Liver (tissue), 10 donors: ENCODE measurements at places on chromosomes 2 and 18. TPM values are rescaled to one million over a fixed set of nuclear protein-coding genes. Genes with fewer than 3 reads are reported as not detected.

Gene THADA
- 15.8 TPM for total RNA-seq

Gene BOLL
- total RNA-seq = not detected

Gene NPPC
- total RNA-seq = 0.47 TPM

Gene NOSTRIN
- total RNA-seq = 4.1 TPM

Gene LDAH
- total RNA-seq = 10.4 TPM

Gene EVX2
- not detected for total RNA-seq

DNA sequence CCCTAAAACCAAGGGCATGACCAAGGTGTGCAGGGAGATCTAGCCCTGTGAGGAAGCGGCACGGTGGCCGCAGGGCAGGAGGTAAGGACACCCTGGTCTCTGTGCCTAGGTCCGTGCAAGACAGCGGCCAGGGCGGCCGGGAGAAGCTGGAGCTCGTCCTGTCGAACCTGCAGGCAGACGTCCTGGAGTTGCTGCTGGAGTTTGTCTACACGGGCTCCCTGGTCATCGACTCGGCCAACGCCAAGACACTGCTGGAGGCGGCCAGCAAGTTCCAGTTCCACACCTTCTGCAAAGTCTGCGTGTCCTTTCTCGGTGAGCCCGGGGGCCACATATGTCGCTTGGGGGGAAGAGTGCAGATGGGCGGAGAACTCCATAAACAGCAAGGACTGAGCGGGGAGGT, 235.4 kb downstream of the ATAD2B start:
- H3K27ac ChIP-seq = no peak overlapping the region
- no peak for DNase-seq
- no peaks in the 10 kb centered on the region for H3K36me3 ChIP-seq
- no peaks in the 10 kb centered on the region for H3K4me1 ChIP-seq

Gene RNF125
- 3.8 TPM for total RNA-seq

GRCh38 chr2:26537069-26537825, 59.3 kb upstream of the OTOF start:
- no peak for DNase-seq
- no peak overlapping the region for H3K4me3 ChIP-seq

- no peak for DNase-seq
- H3K4me3 ChIP-seq = no peak overlapping the region
- H3K4me1 ChIP-seq = no peaks in the 10 kb centered on the region
- H3K27ac ChIP-seq = no peak overlapping the region
Observed at GRCh38 chr18:28635530-28635929, 458.6 kb upstream of the CDH2 start.

GRCh38 chr18:69757733-69758132, 189.9 kb downstream of the CD226 start:
- no peaks in the 10 kb centered on the region for H3K36me3 ChIP-seq
- no peak overlapping the region for H3K4me3 ChIP-seq
- H3K4me1 ChIP-seq = no peaks in the 10 kb centered on the region
- DNase-seq = no peak
- no peaks in the 10 kb centered on the region for H3K27me3 ChIP-seq
- H3K27ac ChIP-seq = no peak overlapping the region

GRCh38 chr18:8705238-8705960, at the start of gene MTCL1:
TSS of gene MTCL1 (plus strand) at chr18:8705556. CDS start at chr18:8705661, 105 bp downstream.
- no peaks in the 10 kb centered on the region for H3K27me3 ChIP-seq
- no peak for DNase-seq
- peak within 1 kb of the TSS; percentile 81 for H3K27ac ChIP-seq
- peak within 1 kb of the TSS; percentile 57 for H3K4me3 ChIP-seq
- H3K36me3 ChIP-seq = no peaks in the 10 kb centered on the region

Gene KHK
- 26.1 TPM for total RNA-seq

DNA sequence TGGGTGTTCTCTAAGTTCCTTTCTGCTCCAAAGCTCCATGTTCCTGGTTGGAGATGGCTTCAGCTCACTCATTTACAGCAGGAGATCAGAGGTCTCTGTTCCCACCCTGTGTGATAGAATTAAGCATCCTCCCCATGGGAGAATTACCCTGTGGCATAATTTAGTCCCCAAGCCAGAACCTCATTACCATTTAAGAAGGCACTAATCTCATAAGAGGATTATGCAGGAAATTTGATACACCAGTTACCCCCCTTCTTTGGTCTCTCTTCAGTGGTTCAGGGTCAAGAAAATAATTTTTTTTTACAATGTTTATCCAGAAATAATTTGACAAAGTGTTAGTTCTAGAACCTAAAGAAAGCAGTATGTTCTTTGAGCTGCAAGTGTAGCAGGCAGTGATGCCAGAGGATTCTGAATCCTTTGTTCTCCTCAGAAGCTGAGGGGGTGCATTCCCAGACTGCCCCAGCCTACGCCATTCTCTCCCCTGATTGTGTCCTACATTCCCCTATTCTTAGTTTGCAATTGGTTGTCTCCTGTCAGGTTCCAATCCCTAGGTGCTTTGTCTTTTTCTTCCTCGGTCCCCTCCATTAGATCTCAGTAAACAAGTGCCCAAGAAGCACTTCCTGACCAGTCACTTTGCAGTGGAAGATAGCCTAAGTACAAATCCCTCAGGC, 163.6 kb downstream of the PRKCE start:
- no peak overlapping the region for H3K4me3 ChIP-seq
- no peaks in the 10 kb centered on the region for H3K27me3 ChIP-seq
- H3K27ac ChIP-seq = no peak overlapping the region
- no peak for DNase-seq
- H3K36me3 ChIP-seq = no peaks in the 10 kb centered on the region
- H3K4me1 ChIP-seq = peaks cover 3% of the 10 kb centered on the region

Gene PLGLB2
- total RNA-seq = 103 TPM

DNA sequence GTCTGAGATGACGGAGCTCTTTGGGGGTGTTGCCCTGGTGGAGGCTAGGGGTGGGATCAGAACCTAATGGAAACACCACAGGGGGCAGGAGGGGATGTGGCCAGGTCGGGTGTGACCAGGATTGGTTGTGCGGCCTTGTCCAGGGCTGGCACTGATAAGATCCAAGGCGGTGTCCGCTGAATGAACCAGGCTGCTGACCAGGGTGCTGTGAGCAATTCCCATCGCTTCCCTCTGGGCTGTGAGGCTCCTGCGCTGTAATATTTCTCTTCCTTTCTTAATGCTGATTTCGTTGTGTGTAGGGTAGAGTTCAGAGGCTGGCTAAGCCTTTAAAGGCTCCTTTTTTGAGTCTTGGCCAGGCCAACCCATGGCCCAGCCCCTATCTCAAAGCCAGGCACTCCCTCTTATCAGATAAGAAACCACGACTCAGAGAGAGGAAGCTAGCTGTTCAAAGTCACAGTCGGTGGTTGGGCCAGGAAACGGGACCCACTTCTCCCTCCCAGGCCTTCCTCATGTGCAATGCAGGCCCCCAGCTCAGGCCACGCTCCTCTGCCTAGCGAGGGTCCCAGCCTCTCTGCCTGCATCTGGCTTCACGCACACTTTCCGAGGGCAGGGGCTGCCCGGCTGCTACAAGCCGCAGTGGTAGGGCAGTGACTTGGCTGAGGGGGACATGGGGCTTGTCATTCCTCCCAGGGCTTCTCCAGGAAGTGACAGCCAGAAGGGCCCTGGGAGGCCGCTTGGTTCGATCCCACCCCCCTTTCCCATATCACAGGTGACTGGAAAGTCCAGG, 26.0 kb upstream of the FOSL2 start:
- no peaks in the 10 kb centered on the region for H3K27me3 ChIP-seq
- peaks cover 26% of the 10 kb centered on the region for H3K4me1 ChIP-seq
- no peak overlapping the region for H3K4me3 ChIP-seq
- H3K27ac ChIP-seq = no peak overlapping the region
- no peak for DNase-seq

- no peaks in the 10 kb centered on the region for H3K36me3 ChIP-seq
- H3K4me1 ChIP-seq = peaks cover 59% of the 10 kb centered on the region
- H3K27ac ChIP-seq = peak overlapping the region; percentile 94
- peak overlapping the region; percentile 83 for H3K4me3 ChIP-seq
- H3K27me3 ChIP-seq = no peaks in the 10 kb centered on the region
Observed at GRCh38 chr2:47174733-47175361, 19.7 kb upstream of the STPG4 start.

Gene BCL2
- total RNA-seq = 3.9 TPM

DNA sequence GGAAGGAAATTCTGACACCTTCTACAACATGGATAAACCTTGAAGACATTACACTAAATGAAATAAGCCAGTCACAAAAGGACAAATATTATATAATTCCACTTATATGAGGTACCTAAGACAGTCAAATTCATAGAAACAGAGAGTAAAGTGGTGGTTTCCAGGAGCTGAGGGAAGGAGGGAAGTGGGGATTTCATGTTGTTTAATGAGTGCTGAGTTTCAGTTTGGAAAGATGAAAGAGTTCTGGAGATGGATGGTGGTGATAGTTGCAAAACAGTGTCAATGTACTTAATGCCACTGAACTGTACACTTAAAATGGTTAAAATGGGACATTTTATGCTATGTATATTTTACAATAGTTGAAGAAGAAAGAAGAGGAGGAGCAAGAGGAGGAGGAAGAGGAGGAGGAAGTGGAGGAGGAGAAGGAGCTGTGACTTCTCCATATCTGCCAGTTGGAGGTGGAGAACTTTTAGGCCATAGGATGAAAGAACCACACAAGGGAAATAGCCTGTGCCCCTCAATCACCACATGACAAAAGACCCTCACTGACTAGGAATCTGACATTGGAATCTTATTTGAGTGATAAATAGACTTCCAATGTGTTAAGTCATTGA, 55.3 kb upstream of the LGALSL start:
- H3K27ac ChIP-seq = no peak overlapping the region
- no peak overlapping the region for H3K4me3 ChIP-seq
- no peak for DNase-seq
- no peaks in the 10 kb centered on the region for H3K27me3 ChIP-seq

DNA sequence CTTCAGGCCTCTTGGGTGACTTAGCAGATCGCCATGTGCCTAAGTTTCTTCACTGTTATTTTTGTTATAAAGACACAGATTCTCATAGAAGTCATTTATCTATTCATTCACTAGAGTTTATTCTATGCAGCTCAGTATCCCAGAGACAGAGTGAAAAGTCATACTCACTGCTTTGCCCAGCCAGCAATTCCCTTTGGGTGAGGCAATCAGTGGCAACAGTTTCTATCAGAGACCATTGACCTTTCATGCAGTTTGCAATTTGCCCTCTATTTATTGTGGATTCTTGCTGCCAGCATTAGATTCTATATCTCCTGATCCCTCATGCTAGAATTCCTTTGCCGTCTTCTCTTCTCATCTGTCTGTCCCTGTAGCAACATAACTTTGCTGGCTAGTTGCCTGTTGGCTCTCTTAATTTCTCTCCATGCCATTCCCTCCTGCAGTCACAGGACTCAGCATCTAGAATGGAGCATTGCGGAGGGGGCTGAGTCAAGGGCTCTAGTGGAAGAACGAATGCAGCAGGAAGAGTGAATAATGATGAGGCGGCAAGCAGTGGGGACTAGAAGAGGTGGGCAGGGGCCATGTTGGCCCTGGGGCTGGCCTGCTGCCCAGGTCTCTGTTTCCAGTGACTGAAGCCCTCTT, 12.2 kb downstream of the SLC9A4 start:
- H3K27ac ChIP-seq = no peak overlapping the region
- H3K4me3 ChIP-seq = no peak overlapping the region
- no peaks in the 10 kb centered on the region for H3K4me1 ChIP-seq
- no peaks in the 10 kb centered on the region for H3K36me3 ChIP-seq

Gene CFLAR
- total RNA-seq = 34.0 TPM

Gene CPO
- not detected for total RNA-seq

Gene TPRKB
- total RNA-seq = 17.2 TPM

Gene PSD4
- total RNA-seq = 83.2 TPM
